Smooth muscle cell of bladder (primary cell): ENCODE measurements at places on chromosomes 4 and X. TPM values are rescaled to one million over a fixed set of nuclear protein-coding genes. Genes with fewer than 3 reads are reported as not detected.

The PNMA6F gene
- not detected in 2 replicates for total RNA-seq

The EVC gene
- 34.8 and 36.8 TPM in 2 replicates for total RNA-seq

The NCAPG gene
- 2.3 and 2.6 TPM in 2 replicates for total RNA-seq

The GLRB gene
- total RNA-seq = 5.8 and 10.2 TPM in 2 replicates

The DRP2 gene
- 0.57 and 0.74 TPM in 2 replicates for total RNA-seq

The CCNB3 gene
- total RNA-seq = under 0.01 and 0.09 TPM in 2 replicates

The FREM3 gene
- under 0.01 TPM in 1 of 2 replicates, not detected in the other for total RNA-seq

The CENPI gene
- total RNA-seq = 2.8 and 3.1 TPM in 2 replicates

The GSPT2 gene
- 4.6 and 5.4 TPM in 2 replicates for total RNA-seq

The SYP gene
- 0.14 and 0.18 TPM in 2 replicates for total RNA-seq
